T-helper 1 cell (primary cell): ENCODE measurements at places on chromosomes 4 and X.

DNA sequence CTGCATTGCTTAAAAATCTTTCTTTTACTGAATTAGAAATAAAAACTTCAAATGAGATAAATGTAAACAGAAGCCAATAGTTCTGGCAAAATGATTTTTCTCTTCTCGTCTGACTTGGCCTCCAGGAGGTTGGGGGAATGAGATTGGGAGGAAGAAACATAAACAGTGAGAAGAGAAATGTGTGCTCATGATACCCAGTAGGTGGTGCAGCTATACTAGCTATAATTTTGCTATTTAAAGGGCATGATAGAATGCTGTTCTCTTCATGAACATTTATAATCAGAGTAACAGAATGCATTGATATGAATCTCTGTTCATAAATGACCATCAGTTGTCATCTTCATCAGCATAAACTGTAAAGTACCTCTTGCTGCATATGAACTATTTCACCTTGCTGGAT lies 85.5 kb downstream of the TACR3 start:
- no peak for DNase-seq

GRCh38 chrX:153481043-153481442 lies 10.7 kb upstream of the HAUS7 start:
- DNase-seq, result no peak

DNA sequence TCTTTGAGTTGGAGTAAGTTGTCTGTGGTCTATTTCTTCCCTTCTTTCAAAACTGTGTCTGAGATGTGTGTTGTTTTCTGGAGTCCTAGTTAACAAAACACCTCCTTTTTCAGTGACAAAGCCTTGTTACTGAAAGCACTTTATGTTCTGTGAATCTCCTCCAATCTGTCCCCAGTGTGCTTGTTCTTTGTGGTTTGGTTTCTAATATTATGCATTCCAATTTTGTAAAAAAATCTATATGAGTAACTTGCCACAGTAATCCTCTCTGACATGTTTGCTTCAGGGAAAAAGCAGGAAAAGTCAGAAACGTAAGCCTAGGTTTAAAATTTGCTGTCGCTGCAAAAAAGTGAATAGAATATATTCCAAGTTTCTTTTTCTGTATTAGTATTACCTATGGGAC lies 12.4 kb downstream of the PRRG1 start:
- DNase-seq, result no peak

GRCh38 chr4:26431461-26432180 lies 58.7 kb downstream of the CCKAR start:
- DNase-seq, result no peak

GRCh38 chr4:174119051-174119450 lies 164.4 kb downstream of the FBXO8 start:
- DNase-seq, result no peak

DNA sequence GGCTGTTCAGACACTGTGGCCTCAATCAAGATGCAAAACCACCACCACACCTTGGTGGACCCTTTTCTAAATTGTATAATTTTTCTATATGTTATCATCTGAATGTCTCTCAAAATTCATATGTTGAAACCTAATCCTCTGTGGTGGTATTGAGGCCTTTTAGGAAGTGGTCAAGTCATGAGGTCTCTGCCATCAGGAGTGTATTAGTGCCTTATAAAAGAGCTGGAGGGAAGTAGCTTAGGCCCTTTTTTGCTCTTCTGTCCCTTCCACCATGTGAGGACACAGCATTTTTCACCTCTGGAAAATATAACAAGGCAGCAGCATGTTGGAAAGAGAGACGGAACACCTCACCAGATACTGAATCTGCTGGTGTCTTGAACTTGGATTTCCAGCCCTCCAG lies 30.5 kb upstream of the DKK2 start:
- DNase-seq, result no peak

DNA sequence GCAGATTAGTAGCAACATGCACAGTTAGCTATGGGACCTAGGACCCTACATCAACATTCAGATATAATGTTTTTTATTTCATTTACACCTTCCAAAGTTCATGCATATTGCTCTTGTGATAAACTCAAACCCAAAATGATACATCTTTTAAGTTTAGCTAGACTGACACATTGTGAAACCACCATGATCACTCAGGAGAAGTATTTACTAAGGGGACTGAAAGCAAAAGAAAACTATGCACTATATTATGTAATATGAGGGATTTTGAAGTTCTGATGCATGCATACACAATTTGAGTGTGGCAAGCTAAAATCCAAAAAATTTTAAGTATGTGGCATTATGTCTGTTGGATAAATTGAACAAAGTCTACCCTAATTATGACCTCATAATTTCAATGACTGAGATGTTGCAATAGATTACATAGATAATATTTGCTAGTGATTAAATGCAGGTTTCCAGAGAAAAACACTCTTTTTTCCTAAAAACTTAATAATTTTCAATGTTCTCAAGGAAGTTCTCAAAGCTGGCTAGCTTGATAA lies 914.8 kb upstream of the GRIA3 start:
- no peak for DNase-seq

DNA sequence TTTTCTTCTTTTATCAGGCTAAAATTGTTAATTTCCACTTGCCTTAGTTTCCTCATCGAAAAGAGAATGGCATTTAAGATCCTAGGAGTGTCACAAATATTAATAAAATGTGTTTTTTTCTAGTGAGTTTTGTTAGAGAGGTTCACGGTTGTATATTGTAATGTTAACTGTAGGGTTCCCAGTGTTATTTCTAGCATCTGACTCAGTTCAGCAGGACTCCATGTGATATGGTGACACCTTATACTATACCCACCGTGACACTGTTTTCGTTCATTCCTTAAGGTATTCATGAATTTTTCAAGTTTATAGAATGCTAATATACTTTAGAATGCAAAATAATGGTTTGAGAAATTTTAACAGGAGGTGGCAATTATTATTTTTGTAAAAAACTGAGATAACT lies 90.2 kb downstream of the NEUROG2 start:
- no peak for DNase-seq

- no peak for DNase-seq
Observed at GRCh38 chrX:7638078-7638710, 204.8 kb upstream of the VCX start.

DNA sequence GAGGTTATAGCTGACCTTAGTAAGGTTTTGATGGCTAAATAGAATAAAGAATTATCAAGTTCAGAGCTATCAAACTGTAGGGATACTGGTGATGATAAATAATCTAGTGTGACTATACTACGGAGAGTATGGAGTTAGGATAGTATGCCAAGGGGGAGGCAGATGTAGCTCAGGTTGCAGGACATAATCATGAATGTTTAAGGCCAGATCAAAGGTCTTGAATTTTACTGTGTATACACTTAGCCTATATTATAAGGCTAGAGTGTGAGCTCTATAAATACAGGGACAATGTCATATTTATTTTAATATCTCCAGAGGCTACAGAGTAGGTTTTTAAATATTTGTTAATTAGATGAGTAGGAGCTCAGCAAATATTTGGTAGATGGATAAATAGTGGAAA lies 131.1 kb upstream of the STIM2 start:
- DNase-seq, result no peak

DNA sequence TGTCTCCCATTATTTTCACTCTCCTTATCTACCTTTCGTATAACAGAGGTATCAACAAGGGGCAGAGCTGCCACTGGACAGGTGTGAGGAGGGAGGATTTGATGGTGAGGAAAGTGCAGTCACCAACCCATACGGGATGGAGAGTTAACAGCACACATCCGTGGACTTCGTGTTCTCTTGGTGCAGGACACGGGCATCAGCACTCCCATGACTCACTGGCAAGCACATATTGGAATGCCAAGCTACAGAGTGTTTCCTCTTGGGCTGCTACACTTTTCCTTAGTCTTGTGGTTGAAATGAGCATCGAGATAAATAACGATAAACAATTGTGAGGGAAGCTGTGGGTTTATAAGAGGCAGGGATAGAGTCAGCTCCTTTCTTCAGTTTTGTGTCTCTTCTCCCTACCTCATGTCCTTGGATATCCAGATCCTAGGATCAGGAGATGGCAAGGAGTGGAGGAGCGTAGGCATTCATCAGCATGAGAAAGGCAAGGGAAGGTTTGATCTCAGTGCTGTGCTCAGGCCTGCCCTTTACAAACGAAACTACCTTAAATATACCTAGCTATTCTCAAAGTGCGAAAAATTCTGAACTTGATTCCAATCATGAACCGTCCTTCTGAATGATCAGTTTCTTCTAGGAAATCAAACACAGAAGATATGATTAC lies 96.3 kb downstream of the ZNF827 start:
- no peak for DNase-seq

- no peak for DNase-seq
Observed at GRCh38 chr4:90357117-90357710, 230.0 kb downstream of the CCSER1 start.

GRCh38 chr4:143654571-143654970 lies 45.9 kb downstream of the FREM3 start:
- DNase-seq, result no peak

DNA sequence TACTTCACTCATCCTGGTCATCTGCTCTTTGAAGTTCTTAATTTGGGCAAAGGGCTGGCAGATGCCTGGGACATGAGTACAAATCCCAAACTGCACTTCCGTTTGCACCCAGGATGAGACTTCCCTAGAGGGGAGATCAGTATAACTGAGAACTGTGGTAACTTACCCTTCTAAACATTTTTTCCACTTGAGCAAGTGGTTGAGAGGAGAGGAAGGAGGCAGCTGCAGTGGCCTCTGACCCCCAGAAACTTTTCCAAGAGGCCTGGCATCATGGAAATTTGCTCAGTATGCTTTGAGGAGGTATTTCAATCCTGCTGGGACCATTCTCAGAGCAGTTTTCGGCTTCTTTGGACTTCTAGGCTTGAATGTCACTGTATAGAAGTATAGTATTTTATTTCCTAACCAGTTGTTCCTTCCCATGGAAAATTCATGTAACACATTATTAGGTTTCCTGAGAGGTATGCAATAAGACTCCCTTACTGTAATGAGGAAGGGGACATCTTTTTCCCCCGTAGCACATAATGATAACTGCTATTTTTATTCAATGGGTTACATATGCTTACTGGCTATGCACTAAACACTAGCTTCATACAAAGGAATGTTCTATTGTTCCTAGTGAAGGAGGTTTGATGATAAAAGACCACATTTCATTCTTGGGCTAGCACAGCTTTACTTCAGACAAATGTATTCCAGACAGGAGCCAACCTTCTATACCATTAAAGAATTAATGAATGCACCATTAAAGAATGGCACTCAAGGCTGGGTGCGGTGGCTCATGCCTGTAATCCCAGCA lies 129.3 kb downstream of the SHROOM3 start:
- DNase-seq, result no peak

GRCh38 chr4:110019153-110019552 lies 106.5 kb downstream of the EGF start:
- DNase-seq, result no peak

- DNase-seq, result no peak
Observed at GRCh38 chr4:74424111-74424510, 20.8 kb upstream of the AREG start.

DNA sequence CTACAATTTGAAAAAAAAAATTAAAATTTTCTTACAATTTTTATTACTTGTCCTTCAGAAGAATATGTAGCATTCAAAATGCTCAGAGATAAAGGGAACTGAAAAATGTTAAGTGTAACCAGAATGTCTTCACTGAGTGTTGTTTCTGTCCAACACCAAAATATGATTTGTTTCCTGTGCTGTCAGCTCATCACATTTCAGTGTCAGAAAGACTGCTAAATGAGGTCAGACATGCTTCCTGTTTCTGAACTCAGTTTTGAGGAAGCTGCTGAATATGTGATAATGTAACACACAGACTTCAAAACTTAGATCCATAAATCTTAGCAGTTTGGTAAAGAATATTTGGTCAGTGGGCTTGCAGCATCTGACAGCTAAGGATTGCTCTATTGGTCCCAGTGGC lies 1849.7 kb downstream of the PCDH7 start:
- DNase-seq, result no peak

- DNase-seq, result no peak
Observed at GRCh38 chr4:40934676-40935075, 184.9 kb downstream of the NSUN7 start.

DNA sequence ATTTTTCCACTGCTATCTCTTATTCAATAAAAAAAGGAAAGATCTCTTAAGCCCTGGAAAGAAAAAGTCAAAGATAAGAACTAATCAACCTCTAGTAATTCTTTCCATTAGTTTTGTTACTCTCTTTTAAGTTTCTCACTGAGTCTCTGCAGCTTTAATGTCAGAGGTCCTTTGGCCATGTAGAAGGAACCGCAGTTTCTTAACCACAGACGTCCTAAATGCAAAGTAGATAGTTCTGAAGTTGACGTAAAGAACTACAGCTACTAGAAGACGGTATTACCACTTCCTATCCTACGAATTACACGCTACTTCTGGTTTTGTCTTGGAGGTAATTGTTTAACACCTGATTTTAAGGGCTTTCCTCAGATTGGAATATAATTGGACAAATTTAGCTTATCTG lies 325.9 kb downstream of the ANKRD50 start:
- DNase-seq, result no peak

GRCh38 chr4:147219145-147219544 lies 261.8 kb upstream of the EDNRA start:
- DNase-seq, result no peak

GRCh38 chr4:169051761-169052593 lies 41.9 kb upstream of the CBR4 start:
- DNase-seq, result no peak

DNA sequence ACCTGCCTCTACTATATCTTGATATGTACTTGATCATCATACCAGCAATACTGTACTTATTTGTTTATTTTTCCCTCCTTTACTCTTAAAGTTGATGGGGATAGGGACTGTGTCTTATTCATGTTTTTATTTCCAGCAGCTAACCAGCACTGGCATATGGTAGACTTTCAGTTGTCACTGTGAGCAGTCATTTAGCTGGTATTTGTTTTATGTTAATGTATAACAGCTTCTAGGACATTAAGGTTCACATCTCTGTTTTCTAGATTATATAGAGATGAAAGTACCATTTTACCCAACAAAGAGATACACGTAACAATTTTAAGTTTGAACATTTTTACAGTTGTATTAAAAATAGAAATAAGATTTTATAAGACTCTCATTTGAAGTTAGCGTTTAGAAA lies 17.9 kb downstream of the METTL14 start:
- DNase-seq, result no peak

GRCh38 chrX:105552395-105552794 lies 269.9 kb upstream of the NRK start:
- DNase-seq, result no peak

DNA sequence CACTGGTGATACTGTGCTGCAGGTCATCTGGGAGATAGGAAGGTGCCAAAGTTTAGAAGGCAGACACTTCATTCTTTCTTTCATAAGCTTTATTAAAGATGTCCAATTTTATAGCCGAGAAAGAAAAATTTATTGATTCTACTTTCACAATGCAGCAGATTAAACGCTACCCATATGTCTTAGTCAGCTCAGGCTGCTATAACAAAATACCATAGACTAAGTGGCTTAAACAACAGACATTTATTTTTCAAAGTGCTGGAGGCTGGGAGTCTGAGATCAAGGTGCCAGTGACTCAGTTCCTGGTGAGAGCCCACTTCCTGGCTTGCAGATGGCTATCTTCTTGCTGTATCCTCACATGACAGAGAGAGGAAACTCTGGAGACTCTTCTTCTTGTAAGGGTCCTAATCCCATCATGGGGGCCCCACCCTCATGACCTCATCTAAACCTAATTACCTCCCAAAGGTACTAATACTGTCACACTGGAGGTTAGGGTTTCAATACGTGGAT lies 33.4 kb upstream of the KLHL34 start:
- no peak for DNase-seq

GRCh38 chrX:40142417-40142816 lies 44.7 kb upstream of the BCOR start:
- DNase-seq, result no peak
